ENCODE measurements at places on chromosomes 11 and 22.
A peak's percentile ranks its signal among the peaks of the same experiment; 100 is the strongest.

DNA sequence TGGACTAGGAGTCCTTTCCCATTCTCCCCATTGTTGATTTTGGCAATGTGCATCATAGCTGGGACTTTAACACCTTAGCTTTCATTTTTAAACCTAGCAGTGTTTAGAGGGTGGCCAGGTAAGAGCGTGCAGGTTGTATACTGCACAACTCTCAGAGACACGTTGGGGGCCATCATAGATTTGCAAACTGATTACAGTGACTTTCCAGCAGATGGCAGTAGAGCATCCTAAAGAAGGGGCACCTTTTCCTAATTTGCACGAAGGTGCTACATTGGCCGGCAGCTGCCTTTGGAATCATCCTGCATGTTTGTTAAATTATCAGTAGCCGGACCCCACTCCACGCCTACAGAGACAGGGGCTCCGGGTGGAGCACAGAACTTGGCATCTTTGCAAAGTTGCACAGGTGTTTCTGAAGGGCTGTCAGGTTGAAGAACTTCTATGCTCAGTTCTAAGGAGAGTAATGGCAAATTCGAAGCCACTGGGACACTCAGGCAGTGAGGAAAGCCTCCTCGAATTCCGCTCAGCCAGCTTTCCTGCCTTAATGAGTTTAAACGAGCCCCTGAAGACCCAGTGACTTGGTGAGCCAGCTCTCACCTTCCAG, 7.7 kb downstream of the LHFPL7 start:
- DNase-seq = peak; percentile 40

- no peak for DNase-seq
These were observed 2.9 kb upstream of the SERPINH1 start for GRCh38 chr11:75558939-75559843.

DNA sequence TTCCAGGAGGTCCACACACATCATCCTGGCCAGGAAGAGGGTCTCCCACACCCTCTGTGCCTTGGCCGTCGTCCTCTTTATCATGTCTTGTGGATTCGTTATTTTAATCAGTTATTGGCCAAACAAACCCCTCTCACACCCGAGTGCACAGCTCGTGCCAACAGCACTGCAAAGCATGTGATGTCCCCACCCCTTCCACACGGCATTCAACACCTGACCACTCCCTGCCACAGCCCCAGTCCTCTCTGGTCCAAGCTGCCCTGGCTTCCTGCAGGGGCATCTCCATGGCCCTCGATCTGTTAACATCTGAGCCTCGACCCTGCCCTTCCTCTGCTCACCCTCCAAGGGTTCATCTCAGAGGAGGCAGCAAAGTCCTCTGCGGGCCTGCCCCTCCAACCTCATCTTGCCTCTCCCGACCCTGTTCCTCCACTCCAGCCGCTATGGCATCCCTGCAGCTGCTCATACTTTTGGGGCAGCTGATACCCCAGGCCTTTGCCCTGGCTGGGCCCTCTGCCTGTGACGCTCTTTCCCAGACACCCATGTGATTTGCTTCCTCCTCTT, 14.0 kb downstream of the MYEOV start:
- no peak for DNase-seq

DNA sequence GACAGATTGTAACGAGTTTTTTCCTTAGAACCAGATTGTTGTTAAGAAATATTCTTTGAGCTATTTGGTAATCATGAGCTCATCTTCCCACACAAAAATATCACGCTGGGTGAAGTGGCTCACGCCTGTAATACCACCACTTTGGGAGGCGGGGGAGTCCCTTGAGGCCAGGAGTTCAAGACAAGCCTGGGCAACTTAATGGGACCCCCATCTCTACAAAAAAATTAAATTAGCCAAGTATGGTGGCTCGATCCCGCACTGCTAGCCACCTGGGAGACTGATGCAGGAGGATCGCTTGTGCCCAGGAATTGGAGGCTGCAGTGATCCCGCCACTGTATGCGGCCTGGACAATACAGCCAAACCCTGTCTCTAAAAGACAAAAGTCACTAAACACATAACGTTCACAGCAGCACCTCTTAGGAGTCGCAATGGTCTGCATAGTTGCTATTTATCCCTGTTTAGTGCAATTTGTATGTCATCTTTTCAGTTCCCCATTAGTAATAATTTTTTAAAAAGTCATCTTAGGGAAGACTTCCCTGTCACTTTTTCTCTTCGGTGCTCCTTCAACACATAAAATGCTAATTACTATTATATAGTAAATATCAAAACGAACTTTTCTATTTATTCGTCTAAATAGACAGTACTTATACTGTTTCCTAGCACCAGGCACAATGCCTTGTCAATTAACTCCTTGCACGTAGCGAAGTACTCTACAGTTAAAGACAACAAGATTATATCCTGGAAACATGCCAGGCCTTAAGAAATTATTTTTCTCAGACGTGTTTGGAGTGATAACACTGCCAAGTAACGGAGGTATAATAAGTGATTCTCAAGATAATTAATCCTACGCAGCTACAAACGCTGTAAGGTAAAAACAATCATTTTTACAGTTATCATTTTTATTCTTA, 1.1 kb downstream of the ST13 start:
- no peak for DNase-seq

DNA sequence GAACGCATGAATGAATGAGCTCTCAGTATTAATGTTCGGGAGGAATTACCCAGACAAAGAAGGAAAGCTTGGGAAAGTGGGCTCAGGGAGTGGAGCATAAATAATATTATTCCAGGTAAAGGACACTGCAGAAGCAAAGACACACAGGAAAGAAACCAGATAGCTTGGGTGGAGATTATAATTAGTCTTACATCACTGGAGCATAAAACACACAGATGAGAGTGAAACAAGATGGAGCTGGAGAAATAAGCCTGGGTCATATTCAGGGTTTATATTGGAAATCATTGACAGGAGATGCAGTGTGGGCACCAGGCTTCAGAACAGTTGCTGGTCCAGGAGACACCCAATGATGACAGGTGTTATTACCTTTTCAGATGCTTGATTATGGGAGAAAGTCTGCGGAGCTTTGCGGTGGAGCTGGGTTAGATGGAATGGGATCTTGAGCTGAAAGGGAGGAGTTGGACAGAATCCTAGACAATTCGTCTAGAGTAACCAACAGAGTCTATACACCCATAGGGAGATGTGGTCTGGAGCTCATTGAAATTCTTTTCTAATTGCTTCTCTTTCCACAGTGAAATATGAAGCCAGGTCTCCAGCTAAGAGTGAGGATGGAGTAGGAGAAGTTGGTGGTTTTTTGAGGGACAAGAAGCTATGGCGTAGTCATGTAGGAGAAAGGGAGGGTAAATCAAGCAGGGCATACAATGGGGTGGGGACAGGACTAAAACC, 227.2 kb downstream of the FAM76B start:
- no peak for DNase-seq

DNA sequence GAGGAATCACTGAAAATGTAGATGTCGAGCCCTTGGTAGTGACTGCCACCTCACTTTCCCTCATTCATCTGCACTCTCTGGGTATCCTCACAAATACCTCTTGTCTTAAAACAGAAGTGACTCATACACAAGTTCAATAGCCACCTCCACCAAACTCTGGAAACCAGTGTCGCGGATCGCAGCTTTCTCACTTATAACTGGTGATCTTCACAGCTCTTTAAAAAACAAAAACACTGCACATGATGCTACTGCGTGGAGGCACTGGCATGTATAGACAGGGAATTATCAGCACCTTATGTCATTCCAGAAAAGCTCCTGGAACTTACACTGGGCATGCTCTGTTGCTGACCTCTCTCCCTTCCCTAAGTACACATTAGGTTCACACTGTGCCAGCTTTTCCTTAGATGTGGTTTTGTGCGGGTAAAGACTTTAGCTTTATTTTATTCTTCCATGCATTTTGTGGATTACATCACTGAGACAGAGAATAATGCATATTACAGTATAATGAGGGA, 425.5 kb upstream of the CADM1 start:
- no peak for DNase-seq

DNA sequence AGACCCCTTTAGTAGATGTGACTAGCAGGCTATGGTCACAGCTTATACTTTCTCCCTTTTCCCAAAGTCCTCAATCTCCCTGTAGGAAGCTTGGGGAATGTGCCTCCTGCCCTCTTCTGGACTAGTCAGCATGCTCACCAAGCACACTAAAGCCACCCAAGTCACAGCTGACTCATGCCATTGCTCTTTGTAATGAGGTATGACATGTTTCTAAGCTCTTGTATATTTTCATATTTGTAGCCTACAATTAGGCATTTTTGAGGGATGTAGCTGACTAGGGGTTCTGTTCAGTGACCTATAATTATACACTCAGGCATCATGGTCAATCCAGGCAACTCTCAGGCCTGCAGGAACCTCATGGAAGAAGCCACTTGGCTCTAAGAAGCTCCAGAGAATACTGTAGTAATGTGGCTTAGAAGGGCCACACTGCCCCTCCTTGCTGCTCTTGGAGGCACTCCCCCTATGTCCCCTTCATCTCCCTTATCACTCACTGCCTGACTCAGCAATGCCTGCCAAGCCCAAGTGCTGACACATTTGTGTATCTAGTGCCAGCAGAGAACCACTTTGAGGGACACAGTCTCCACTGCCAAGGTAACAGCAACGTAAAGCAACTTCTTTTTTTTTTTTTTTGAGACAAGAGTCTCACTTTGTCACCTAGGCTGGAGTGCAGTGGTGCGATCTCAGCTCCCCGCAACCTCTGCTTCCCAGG, 86.2 kb downstream of the RPL27A start:
- no peak for DNase-seq

DNA sequence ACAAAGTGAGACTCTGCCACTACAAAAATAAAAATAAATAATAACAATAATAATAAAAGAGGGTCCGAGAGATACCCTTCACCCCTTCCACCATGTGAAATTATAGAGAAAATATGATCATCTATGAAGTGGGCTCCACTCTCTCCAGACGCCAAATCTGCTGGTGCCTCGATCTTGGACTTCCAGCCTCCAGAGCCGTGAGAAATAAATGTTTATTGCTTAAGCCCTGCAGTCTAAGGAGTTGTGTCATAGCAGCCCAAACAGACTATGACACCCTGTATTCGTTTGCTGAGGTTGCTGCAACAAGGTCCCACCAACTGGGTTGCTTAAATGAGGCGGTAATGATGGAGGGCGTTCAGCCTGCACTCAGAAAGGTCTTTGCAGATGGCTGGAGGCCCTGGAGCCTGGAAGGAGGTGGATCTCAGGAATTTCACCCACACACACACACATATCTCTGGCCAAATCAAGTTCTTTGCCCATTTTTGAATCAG, 7.6 kb upstream of the SEPTIN5 start:
- no peak for DNase-seq

GRCh38 chr11:77821349-77821851, 456 bp downstream of the AAMDC start:
- DNase-seq = no peak

GRCh38 chr11:119651802-119652584, 77.0 kb downstream of the NECTIN1 start:
- DNase-seq = no peak

GRCh38 chr11:62439785-62440602, 21.2 kb downstream of the SCGB1A1 start:
- DNase-seq = no peak

GRCh38 chr11:65609665-65610064, 4.4 kb downstream of the MAP3K11 start:
- no peak for DNase-seq

- no peak for DNase-seq
These were observed 122.8 kb downstream of the HIPK3 start for GRCh38 chr11:33379947-33380346.

- peak; percentile 13 for DNase-seq
These were observed at the start of gene KLHL22 for GRCh38 chr22:20494978-20495860. Gene KLHL22 (minus strand): TSS chr22:20495795. CDS start chr22:20489211, 6,584 bp downstream.

DNA sequence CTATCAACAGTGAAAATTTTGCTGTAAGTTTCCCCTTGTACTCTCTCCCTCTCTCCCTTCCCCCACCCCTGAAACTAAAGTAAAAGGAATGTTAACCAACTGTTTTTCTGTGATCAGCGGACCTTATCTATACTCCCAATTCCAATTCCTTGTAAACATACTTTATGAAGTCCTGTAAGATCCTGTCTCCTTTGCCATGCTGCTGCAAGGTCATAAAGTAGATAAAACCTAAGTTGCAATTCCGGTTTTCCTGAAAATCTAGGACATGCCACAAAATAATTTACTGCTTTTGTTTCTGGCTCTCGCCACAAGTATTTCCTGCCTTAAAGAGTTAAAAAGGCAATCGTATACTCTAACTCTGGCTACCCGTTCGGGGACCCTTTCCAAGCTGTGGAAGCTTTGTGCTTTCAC, 1469.0 kb downstream of the LRRC4C start:
- no peak for DNase-seq

DNA sequence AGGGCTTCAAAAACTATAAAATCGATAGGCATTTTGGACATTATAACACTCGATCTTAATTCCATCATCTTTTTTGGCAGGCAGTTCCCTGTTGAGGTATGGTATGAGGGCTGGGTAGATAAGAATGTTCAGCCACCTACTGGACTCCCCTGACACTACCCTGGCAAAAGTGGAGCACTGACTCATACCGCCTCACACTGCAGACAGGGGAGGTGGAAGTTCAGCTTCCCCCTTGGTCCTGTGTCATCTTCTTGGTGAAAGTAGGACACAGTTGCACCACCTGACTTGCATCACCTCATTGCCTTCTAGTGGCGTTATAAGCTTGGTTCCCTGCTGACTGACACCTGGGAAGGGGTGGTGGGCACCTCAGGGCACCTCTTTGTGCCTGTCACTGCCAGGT, 30.4 kb downstream of the PAAF1 start:
- DNase-seq = no peak

GRCh38 chr11:111000400-111001080, 245.0 kb upstream of the POU2AF2 start:
- DNase-seq = no peak

DNA sequence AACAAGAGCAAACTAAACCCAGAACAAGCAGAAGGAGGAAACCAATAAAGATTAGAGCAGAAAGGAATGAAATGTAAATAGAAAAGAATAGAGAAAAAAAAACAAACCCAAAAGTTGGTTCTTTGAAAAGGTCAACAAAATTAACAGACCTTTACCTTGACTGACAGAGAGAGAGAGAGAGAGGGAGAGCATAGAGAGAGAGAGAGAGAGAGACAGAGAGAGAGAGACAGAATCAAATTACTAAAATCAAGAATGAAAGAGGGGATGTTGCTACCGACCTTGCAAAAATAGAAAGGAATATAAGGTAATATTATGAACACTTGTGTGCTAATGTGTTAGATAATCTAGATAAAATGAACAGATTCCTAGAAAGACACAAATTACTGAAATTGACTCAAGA, 22.6 kb upstream of the AMPD3 start:
- DNase-seq = no peak

GRCh38 chr11:36278531-36279282, 10.5 kb downstream of the COMMD9 start:
- DNase-seq = no peak

GRCh38 chr11:34488855-34489557, 24.6 kb downstream of the ELF5 start:
- DNase-seq = no peak
